ENCODE measurements at places on chromosomes 3 and 15.
A peak's percentile ranks its signal among the peaks of the same experiment; 100 is the strongest.

DNA sequence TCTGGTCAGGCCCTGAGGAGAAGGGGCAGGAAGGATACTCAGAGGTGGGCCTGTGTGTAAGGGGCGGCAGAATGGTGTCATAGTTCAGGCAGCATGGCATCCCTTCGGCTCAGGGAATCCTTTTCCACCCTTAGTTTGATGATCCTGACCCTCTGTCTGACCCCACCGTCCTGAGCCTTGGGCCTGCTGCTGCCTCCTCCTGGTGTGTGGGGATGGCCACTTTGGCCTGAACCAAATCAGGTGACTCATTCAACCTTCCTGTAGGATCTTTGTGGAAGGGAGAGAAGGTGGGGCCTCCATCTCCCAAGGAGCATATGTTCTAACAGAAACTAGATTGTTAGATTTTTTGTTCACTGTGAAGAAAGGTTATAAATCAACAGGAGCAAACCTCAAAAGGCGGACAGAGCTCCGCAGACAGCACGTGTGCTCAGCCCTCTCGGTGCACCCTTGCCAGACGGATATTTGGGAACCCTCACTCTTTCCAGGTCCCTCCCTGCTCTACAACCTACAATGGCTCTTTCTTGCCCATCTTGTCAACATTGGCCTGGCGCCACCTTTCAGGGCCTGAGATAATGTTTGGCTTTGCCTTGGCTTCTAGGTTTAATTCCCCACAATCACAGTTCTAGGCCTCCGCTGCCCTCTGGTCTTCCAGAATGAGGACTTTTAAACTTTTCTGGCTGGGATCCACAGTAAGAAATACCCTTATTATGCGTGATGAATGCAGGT lies 21.7 kb downstream of the THSD4 start:
- no peak for DNase-seq

DNA sequence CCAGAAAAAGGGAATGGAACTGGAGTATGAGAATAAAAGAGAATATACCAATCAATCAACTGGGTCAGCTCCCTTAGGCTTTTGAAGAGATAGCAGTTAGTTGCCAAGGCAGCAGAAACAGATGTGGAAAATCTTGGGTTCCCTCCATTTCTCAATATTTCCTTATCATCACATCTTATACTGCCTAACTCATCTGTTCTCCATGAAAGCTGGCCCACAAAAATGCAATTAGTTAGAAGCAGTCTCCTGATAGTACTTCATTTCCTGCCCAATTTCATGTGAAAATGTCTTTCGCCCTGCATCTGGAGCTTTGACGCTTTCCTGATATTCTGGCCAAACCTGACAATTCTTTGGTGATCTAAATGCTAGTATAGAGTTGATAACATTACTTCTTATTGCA lies 30.1 kb upstream of the SPTSSB start:
- no peak for DNase-seq

GRCh38 chr3:66753670-66754069 lies 244.4 kb upstream of the KBTBD8 start:
- DNase-seq: no peak

DNA sequence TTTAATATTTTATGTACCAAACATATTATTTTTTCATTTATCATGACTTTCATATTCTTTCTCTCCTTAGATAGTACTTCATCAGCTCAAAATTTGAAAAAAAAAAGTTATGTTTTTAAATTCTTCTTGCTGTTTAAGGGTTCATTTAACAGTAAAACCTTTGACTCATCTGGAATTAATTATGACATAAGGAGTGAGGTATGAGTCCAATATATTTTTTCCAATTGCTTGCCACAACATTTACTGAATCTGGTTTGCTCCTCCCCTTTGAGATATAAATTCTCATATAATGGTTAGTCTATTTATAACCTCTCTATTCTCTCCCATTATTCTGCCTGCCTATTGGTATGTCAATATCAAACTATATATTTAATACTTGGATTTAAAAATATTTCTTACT lies 387.8 kb downstream of the TUSC7 start:
- no peak for DNase-seq

- DNase-seq: no peak
Measured at GRCh38 chr3:87084868-87085267, 93.9 kb upstream of the VGLL3 start.

DNA sequence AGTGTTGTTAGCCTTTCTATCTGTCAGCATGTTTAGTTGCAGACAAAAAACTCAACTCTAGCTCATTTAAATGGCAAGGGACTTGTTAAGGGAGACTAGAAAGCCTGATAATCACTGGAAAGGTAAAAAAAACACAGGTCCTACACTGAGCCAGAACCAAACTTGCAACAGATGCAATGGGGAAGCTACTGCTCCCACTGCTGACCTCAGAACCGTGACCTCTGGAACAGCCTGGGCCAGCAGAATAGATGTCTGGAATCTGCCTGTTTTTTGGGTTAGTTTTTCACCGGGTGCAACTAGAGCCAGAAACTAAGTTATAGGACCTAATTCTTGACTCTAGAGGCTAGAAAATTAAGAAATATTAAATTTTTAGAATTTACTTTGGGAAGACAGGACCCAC lies 32.5 kb upstream of the ARL14 start:
- DNase-seq: no peak

DNA sequence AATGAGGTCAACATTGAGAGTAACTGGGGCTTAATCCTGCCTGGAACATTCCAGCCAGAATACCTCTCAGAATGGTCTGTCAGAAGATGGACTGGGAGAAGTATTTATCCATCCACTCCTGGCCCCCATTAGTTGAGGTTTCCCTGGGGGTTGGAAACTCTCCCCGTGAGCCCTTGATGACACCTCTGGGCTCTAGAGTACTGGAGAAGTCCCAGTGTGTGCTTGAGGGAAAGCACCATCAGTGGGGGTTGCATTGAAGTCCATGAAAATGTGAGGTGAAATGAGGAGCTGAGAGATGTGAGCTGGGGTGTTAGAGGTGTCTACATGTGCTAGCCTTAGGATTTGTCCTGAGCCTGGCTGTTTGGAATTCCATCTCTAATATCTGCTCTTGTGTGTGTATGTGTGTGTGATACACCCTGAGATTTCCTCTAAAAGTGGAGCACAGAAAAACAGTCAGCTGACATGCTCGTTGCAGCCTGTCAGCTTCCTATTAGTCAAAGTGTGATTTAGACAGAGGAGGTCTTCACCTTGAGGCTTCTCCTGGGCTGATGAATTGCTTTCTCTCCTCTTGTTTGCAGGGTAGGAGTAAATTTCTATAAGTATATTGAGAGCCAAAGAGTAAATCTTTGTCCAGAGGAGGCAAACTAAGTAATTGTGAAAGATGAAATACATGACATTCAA lies 67.6 kb downstream of the NR1D2 start:
- peak; percentile 31 for DNase-seq

- no peak for DNase-seq
Measured at GRCh38 chr3:28347374-28348264, 902 bp upstream of the ZCWPW2 start.

DNA sequence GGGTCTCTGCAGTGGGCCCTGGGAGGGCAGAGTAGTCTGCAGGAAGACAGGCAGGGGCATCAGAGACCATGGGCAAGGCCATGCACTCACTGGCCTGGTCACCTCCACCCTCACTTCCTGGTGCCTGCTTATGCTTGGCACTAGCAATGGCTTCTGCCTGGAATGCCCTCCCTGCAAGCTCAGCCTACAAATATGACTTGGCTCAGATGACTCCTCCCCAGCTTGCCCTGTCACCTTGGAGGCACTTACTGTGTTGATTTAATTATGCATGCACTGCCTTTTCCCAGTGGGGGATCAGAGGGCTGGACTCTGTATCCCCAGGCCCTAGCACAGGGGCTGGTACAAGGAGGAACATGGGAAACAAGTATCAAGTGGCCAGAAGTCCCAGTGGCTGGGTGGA lies 7.8 kb downstream of the C3orf18 start:
- DNase-seq: no peak

- peak; percentile 26 for DNase-seq
Measured at GRCh38 chr3:59480486-59480995, 430.7 kb upstream of the CFAP20DC start.

- DNase-seq: no peak
Measured at GRCh38 chr3:72445827-72446217, 402.4 kb downstream of the SHQ1 start.

- DNase-seq: no peak
Measured at GRCh38 chr3:123335007-123335670, 113.8 kb downstream of the ADCY5 start.

- peak; percentile 23 for DNase-seq
Measured at GRCh38 chr3:125512135-125512920, 7.7 kb downstream of the SNX4 start.

GRCh38 chr3:194494951-194495374 lies 8.2 kb upstream of the ATP13A3 start:
- DNase-seq: no peak

- no peak for DNase-seq
Measured at GRCh38 chr3:194275291-194275690, 75.8 kb downstream of the CPN2 start.

- peak; percentile 34 for DNase-seq
Measured at GRCh38 chr3:71583566-71584393, at the start of gene FOXP1. FOXP1 (minus strand) TSS chr3:71583728; CDS start chr3:71198381, 385,347 bp downstream.

GRCh38 chr3:40055956-40056355 lies 246.5 kb downstream of the MYRIP start:
- no peak for DNase-seq

DNA sequence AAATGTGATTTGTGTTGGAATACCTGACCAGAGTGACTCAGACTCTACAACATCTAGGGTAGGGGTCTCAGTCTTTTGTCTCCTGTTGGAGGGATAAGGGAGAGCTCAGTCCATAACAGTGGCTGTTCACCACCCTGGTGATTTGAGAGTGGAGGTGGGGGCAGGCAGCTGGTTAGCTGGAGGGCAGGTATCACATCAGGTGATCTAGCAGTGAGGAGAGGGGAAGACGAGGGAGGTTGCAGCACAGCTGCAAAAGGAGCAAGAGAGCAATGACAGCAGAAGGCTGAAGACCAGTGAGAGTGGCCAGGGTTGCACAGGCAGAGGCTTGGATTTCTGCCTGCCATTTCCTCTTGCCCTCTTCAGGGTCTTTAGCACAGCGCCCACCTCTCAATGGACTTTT lies 38.4 kb downstream of the PLCL2 start:
- DNase-seq: no peak

GRCh38 chr3:159144891-159145290 lies 343.0 kb downstream of the MFSD1 start:
- DNase-seq: no peak

GRCh38 chr15:80152180-80152895 lies 461 bp upstream of the FAH start:
- DNase-seq: peak; percentile 98

Data from GM13977 (cell line).